Stomach (tissue), 19 donors: ENCODE measurements at places on chromosomes 5 and 9.

- DNase-seq, result no peak
These were observed 186.3 kb downstream of the MARCHF11 start for GRCh38 chr5:15993334-15993733.

DNA sequence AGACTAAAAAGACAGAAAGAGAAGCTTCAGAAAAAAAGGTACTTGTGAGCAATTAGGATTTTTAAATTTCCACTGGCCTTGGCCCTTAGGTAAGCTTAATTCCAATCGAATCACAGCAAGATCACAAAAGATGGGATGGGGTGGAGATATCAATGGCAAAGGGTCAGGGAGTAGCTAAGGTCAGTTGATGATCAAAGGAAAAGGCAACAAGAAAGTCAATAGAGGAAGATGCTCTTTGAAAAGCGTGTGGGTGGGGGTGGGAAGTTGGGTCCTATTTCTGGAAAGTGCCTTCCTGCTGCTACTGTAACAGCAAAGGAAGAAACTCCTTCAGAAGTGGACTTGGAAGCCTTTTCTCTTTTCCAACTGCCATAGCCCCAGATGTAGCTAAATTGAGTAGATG is 7.3 kb downstream of the C1QTNF3 start:
- no peak for DNase-seq

- no peak for DNase-seq
These were observed 7.6 kb upstream of the ZNF474 start for GRCh38 chr5:122121479-122122465.

GRCh38 chr9:126316085-126316655 is 10.5 kb upstream of the MVB12B start:
- DNase-seq, result no peak

DNA sequence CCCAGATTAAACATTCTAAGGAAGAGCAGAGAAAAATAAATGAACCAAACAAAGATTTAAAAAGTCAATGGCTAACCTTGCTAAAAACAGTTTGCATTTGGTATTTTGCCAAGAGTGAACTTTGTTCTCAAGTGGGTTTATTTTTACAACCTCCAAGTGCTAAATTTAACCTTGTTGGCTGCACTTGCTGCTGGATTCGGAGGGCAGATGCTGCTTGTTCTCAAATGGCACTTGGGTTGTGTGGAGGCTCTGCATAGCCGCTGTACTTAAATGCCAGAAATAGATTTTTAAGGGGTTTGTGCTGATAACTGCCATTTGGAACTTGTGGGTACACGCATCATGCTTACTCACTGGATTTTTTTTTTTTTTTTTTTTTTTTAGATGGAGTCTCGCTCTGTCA is 13.3 kb upstream of the SPATA24 start:
- no peak for DNase-seq

- DNase-seq, result no peak
These were observed 1155.7 kb upstream of the DMAC1 start for GRCh38 chr9:8955315-8955714.

DNA sequence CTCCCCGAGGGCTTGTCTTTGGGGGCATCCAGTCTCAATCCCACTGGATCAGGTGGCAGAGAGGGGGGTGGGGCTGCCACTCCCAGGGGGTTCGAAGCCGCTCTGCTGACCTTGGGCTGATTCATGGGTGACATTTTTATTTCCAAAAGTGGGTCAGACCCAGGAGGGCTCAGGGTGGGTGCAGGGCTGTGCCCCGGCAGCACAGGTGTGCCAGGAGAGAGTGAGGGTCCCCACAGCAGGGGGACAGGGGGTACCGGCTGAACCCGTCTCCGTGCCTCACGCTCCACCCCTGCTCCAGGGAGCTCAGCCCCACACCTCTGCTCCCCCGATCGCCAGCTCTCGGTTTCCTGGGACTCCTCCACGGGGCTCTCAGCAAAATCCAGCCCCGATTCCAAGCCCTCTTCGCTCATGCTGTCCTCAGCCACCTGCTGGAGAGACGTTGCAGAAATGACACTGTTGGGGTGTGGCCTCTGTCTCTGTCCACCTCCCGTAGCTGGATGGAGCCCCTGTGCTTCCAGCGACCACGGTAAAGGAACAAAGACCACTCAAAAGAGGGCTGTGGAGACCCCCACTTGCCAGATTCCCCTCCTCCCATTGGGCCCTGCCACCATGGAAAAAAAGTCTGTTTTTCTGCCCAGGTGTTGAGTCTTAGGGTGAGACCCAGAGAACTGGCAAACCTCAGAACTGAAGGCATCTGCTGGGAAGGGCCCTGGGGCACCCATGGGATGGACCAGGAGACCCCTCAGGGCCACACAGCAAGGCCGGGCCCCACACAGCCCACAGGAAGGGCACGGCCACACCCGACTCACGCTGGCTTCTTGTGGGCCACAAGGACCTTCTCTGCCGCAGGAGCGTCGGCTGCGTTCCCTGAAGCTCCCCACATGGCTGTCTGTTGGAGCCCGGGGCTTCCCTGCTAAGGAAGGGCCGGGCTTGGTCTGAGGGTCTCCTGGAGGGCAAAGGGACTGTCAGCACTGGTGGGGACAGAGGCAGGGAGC is 10.6 kb upstream of the QSOX2 start:
- DNase-seq, result no peak

DNA sequence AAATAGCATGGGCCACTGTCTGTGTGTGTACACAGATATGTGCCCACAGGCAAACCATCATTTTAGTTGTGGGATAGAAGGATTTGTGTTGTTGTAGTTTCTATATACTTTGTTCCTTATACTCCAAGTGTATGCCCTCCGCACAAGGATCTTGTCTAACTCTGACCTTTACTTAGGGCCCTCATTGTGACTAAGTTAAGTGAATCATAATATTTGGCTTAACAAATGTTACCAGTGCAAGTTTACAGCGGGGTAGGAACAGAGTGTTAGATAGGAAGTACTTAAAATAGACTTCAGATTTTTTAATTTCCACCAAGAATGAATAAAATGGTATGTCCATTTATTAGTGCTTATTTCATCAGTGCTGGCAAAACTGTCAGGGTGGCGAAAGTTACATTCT is 29.5 kb upstream of the CYFIP2 start:
- DNase-seq, result no peak

GRCh38 chr5:43045236-43045635 is 5.1 kb upstream of the ANXA2R start:
- DNase-seq, result no peak

GRCh38 chr9:115671236-115671962 is 482.2 kb upstream of the PAPPA start:
- no peak for DNase-seq

DNA sequence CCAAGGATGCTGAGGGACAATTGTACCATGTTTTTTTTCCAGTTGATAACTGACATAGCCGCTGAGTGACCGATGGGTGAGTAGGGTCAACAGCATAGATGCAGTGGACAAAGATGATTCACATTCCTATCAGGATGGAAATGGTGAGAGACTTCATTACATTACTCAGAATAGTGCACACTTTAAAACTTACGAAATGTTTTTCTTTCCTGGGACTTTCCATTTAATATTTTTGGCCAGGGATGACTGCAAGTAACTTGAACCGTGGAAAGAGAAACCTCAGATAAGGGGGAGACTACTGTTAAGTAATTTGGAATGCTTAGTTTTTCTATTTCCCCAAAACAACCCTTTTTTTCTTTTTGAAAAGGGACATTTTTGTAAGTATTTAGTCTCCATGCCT is 3.0 kb upstream of the TUSC1 start:
- peak; percentile 19 for DNase-seq

GRCh38 chr5:165420493-165420892 is 1915.1 kb downstream of the MAT2B start:
- DNase-seq, result no peak

GRCh38 chr5:28403846-28404245 is 1365.5 kb upstream of the CDH9 start:
- DNase-seq, result no peak

GRCh38 chr9:120242116-120242811 is 337.7 kb downstream of the CDK5RAP2 start:
- DNase-seq, result no peak

DNA sequence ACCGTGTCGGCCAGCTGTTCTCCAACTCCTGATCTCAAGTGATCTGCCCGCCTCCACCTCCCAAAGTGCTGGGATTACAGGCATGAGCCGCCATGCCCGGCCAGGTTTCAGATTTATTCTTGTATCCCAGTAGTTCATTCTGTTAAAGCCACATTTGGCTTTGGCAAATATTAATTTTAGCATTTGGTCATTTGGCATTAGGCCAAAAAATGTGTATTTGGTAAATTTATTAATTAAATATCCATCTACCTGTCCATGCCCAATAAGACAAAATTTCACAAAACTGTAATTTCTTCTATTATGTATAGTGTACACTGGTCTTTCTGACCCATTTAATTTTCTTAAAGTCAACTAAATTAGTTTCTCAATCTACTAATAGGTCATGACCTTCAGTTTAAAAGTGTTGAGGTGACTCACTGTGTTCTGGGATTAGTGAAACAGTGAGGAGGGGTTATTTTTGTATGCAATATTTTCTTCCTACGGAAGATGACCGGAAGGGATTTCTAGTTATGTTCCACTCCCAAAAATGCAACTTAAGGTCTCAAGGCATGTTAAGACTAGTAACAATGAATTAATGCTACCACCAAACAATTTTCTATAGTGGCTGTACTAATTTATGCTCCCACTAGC is 21.0 kb downstream of the OSTF1 start:
- DNase-seq, result no peak

GRCh38 chr9:132878695-132879456 is at the start of gene SPACA9:
TSS of gene SPACA9 (plus strand) at chr9:132878898. CDS start at chr9:132883948, 5,050 bp downstream.
- DNase-seq, result peak; percentile 92

- DNase-seq, result peak; percentile 40
These were observed 50.0 kb downstream of the HACD4 start for GRCh38 chr9:20981486-20981885.

- DNase-seq, result no peak
These were observed 49.6 kb upstream of the CTXN3 start for GRCh38 chr5:127599320-127599719.

GRCh38 chr5:116675626-116675910 is 100.9 kb upstream of the SEMA6A start:
- no peak for DNase-seq

DNA sequence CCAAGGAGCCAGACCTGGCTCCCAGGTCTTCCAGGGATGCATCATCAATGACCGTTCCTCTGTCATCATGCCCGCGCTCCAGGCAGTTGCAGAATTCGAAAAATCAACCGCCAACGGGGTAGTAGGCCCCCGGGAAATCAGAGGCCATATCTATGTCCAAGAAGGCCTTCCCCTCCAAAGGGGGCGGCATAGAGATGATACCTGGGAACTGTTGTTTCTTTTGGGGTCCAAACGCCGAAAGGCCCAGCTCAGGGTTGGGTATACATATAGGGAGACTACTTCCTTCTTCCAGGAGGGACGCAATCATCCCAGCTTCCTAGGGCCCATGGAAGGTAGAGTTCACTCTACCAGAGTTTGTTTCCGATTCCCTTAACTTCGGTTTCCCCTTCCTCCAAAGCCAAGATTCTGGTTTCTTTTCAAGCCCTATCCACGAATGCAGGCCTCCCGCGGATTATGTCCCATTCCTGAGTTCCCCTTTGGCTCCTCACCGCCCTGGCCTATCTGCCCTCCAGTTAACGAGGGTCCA is 754 bp downstream of the DCAF12 start:
- peak; percentile 47 for DNase-seq

- DNase-seq, result no peak
These were observed 217.2 kb upstream of the TBCA start for GRCh38 chr5:77993141-77993854.

DNA sequence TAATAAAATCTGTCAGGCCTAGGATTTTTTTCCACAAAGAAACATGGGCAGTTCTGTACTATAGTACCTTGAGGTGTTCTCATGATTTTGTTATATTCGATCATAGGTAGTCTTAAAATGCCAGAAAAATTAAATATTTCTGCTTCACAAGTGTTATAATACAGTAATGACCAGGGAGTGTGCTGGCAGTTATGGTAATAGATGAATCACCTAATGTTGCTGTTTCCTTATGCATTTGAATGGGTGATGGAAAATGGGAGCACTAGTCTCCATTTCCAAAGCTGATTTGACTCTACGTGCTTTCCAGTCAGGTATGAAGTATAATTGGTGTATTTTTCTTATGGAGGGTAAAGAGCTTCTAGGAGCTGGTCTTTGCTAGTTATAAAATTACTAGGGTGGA is 23.8 kb downstream of the OGN start:
- DNase-seq, result no peak

- DNase-seq, result no peak
These were observed 1309.2 kb upstream of the WWC1 start for GRCh38 chr5:166982226-166982625.

GRCh38 chr5:133324926-133325325 is 273.1 kb downstream of the HSPA4 start:
- no peak for DNase-seq

DNA sequence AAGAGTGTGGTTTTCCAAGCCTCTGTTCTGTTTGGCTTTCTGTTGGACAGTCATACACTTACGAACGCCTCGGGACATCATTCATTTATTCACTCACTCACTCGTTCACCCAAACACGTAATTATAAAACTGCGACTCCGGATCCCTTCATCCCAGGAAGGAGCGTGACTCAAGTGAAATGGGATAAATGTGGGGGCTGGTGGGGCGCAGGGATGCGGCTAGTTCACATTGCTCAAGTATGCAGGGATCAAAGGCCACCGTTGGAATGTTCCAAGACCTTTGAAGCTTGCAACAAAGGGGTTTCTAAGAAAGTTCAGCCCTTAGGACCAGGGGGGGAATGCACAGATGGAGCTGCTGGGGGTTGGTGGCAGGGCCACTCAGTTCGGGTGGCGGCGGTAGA is 64.2 kb downstream of the CFAP77 start:
- DNase-seq, result no peak

GRCh38 chr9:68668127-68668526 is 36.9 kb upstream of the PIP5K1B start:
- DNase-seq, result no peak

GRCh38 chr5:111277061-111277460 is 52.9 kb downstream of the CAMK4 start:
- no peak for DNase-seq

GRCh38 chr5:94508461-94509148 is 109.8 kb downstream of the KIAA0825 start:
- DNase-seq, result peak; percentile 4

DNA sequence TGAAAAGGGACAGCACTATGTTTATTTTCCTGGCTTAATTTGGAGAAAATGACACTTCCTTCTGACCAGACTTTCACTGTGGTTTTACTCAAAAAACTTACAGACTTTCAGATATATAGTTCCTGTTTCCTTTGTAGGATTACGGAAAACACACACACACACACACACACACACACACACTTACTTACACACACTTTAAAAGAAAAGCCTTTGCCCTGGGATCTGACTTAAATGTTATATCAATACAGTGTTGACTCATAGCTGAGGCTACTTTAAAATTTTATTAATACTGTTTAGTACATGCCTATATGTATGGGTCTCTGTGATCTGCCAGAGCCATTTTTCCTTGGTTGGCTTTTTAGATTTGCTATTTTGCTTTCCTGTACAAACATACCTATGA is 758.3 kb downstream of the DNAH5 start:
- peak; percentile 14 for DNase-seq
